ENCODE measurements at places on chromosomes 16 and 17. TPM values are rescaled to one million over a fixed set of nuclear protein-coding genes. Genes with fewer than 3 reads are reported as not detected.
A peak's percentile ranks its signal among the peaks of the same experiment; 100 is the strongest.

DNA sequence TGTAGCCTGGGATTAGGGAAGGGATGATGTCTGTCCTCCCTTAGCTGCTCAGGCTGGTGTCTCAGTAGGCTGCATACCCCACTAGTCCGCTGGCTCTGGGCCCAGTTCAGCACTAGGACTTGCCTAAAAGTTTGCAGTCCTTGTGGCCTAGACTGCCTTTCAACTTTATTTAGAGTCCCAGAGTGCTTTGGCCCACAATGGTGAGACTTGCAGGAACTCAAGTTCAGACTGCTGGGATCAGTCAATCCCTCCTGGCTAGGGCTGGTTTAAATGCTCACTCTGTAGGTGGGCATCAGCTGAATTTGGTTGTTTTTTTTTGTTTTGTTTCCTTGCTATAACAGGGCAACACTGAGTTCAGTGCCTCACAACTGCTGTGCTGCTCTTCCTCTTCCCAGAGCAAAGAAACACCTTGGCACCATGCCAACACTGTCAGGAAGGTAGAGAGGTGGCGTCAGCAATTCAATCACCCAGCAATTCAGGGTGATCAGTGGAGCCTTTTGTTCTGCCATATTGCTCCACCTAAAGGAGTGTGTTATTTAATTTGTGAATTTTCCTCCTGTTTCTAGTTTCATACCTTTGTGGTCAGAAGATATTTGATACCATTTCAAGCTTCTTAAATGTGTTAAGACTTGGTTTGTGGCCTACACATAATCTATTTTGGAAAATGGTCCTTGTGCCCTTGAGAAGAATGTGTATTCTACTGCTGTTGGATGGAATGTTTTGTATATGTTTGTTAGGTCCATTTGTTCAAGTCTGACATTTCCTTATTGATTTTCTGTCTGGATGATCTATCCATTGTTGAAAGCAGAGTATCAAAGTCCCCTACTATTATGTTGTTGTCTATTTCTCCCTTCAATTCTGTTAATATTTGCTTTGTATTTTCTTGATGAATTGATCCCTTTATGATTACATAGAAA lies 284.0 kb upstream of the PMFBP1 start:
- peak; percentile 71 for DNase-seq

- DNase-seq: no peak
Observed at GRCh38 chr17:65147955-65148354, 10.8 kb downstream of the RGS9 start.

- no peak for DNase-seq
Observed at GRCh38 chr16:4505356-4506147, 29.4 kb downstream of the HMOX2 start.

DNA sequence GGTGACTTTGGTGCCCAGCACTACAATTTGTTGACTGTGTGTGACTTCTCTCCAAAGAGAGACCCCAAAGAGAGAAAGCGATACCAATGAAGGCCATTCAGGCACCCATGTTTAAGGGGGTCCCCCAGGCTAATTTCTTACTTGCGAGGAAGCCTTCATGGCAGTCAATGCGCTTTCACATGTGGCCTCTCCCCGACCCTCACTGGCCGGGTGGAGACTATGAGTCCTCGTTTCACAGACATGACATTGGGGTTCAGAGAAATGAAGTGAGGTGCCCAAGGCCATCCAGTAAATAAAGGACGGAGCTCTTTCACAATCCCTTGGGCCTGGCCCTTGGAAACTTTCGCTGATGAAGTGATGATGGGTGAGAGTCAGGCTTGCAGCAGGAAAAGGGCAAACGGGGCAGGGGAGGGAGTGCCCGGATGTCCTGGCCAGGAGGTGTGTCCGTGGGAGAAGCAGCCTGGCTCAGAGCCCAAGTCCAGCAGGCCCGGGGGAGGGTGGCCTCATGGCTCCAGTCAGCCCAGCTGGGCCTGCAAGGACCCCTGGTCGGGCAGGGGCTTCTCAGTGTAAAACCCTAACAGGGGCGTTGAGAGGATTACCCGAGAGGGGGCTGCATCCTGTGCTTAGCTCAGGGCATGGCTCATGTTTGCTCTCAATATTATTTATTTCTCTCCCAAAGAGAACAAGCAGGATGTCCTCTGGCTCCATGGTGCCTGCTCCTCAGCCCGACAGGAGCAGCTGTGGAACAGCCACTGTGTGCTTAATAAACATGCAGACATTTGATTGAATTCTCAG lies 14.7 kb downstream of the TBX2 start:
- DNase-seq: peak; percentile 29

GRCh38 chr17:44002141-44002848 lies 2.1 kb upstream of the NAGS start:
- DNase-seq: no peak

DNA sequence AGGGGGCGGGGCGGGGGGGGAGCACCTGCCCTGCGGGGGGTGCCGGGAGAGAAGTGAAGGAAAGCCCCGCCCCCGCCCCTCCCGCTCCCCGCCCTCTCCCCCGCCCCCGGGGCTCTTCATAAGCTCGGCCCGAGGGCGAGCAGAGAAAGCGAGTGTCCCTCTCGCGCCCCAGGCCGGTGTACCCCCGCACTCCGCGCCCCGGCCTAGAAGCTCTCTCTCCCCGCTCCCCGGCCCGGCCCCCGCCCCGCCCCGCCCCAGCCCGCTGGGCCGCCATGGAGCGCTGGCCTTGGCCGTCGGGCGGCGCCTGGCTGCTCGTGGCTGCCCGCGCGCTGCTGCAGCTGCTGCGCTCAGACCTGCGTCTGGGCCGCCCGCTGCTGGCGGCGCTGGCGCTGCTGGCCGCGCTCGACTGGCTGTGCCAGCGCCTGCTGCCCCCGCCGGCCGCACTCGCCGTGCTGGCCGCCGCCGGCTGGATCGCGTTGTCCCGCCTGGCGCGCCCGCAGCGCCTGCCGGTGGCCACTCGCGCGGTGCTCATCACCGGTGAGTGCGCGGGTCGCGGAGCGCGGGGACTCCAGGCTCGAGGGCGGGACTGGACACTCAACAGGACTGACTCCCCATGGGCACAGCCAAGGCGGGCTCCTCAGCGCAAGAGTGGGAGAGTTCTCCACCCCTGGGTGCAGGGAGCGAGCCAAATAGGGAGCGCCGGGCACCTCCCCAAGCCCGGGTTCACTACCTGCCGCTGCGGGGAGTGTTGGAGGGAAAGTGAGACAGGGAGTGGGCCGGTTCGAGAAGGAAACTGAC lies at the start of gene HSD11B2:
TSS of gene HSD11B2 (plus strand) at position 145 of the 798 bp plus-strand sequence. CDS start at position 273, 128 bp downstream.
- peak; percentile 87 for DNase-seq

- peak; percentile 89 for DNase-seq
Observed at GRCh38 chr16:89556750-89557689, 3.5 kb upstream of the RPL13 start.

GRCh38 chr16:20610892-20611349 lies 34.8 kb upstream of the ACSM2B start:
- no peak for DNase-seq

DNA sequence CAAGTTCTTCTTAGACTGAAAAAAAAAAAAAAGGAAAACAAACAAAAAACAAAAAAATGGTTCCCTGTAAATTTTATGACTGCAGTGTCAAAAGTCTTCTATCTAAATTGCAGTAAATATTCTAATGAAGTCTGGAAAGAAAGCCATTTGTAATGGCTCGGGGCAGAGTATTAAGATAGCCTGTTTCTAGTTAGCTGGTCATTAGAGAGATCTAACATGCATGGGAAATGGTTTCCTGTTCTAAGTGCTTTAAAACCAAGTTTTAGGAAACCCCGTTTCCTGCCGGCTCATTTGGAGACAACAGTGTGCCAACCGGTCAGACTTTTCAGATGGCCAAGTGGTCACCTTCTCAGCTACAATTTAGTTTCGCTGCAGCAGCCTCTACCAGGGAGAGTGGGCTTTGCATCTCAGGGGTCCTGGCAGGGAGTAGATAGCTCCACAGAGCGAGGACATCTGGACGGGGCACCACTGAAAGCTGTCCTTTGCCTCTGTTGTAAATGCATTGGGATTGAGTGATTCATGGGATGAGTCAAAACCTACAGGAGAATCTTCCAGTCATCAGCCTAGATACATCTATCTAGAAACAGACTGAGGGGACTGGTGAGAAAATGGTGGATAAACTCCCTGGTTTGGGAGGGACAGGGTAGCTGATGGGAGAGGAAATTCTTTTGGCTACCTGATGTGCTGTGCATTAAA lies 473.2 kb upstream of the SALL1 start:
- DNase-seq: no peak

DNA sequence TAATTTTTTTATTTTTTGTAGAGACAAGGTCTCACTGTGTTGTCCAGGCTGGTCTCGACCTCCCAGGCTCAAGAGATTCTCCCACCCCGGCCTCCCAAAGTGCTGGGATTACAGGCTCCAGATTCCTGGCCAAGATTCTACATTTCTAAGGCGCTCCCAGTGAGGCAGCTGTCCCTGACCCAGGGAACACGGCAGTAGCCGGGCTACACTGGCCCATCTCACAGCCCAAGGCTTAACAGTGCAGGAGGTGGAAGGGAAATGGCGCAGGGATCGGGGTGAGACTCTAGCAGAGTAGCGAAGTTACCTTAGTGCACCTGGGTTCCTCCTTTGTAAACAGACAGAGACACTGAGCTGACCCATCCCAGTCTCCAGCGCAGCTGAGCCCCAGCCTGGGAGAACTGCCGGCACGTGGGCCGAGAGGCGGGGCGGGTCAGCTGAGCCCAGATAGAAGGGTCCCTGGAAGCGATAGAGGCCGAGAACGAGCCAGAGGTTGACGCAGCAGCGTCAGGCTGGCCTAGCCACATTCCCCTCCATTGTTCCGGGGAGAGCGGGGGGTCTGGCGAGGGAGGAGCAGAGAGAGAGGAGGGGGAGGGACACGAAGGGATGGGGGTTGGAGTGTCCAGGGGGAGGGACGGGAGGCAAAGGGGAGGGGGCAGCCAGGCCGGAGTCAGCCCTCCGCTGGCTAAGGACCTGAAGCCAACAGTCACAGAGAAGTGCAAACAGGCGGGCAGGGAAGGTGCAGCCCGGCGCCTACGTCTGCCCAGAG lies 2.5 kb downstream of the CARHSP1 start:
- peak; percentile 69 for DNase-seq

- no peak for DNase-seq
Observed at GRCh38 chr16:28846933-28847273, 755 bp upstream of the TUFM start.

GRCh38 chr16:154217-155030 lies 2.0 kb downstream of the HBZ start:
- DNase-seq: no peak

GRCh38 chr17:12415031-12415430 lies 250.7 kb upstream of the MYOCD start:
- DNase-seq: no peak

GRCh38 chr17:31499771-31500554 lies 108.5 kb downstream of the RAB11FIP4 start:
- DNase-seq: no peak

- no peak for DNase-seq
Observed at GRCh38 chr16:78183437-78184237, 84.2 kb downstream of the WWOX start.

DNA sequence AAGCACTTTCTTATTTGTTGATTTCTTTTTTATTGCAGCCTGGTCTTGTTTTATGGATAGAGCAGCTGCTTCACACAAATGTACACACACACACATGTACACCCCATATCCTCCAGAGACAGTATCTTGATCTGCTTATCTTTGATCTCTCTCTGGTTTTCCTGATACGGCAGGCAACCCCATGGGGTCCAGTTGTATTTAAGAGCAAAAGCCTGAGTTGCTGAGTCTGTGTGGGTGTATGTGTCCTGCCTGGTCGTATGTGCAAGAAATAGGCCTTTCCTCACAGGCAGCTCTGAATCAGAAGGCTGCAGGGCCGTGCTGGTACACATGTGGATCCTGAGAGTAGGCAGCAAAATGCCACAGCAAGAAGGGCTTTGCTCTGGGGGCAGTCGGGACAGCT lies 14.6 kb upstream of the LGALS9 start:
- no peak for DNase-seq

DNA sequence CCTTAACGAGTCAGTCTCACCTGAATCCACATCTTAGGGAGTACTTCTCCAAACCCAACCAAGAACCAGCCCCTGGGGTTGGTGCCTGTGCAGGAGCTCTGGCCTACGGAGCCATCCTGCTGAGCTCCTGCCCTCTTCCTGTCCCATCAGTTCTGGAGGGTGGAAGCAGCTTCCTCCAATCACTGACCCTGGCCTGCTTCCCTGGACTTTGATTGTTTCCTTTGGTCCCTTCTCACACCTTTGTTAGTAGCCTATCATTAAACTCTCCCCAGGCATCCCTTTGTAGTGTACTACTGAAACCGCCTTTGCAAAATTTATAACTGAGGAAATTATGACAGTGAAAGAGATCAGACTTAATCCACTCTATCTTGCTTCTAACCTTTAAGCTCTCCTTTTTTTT lies 21.1 kb upstream of the C16orf87 start:
- DNase-seq: no peak

DNA sequence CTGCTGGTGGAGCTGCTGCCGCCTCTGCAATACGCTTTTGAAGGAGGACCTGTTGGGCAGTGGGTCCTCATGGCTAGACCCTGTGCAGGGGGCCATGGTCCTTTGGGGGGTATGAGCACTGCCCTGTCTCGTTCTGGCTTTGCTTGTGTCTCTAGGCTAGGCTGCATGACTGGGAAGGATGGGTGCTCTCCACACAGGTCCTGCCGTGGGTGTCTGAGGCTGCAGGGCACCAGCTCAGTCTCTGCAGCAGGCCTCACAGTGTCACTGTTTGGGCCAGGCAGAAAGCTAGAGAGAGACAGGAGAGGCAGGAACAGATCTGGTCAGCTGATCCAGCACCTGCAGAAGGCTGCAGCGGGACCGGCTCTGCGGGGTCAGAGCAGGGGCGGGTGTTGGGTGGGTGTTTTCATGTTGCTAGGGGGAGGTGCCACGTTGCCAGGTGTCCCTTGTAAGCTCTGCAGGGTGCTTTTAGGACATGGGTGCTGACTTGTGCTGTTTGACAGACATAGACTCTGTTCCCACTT lies 111.4 kb downstream of the SNX29 start:
- DNase-seq: no peak

DNA sequence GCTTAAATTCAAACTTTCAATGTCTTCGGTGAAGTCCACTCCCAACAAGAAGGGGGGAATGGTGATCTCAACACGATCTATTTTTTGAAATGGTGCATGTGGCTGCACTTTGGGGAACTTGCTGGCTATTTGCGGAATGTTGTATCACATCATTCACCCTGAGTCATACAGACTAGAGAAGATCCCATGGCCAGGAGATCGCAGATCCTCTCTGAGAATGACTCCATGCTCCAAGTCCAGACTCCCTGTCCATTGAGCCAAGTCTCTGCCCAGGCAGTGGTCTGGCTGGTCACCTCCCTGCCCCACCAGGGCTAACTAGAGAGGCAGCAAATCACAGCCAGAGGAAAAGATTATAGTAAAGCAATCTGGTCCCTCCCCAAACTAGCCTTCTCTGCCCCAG lies 120.6 kb downstream of the XYLT1 start:
- DNase-seq: no peak

- no peak for DNase-seq
Observed at GRCh38 chr16:56269811-56270684, 78.8 kb downstream of the GNAO1 start.

Gene TEKT3
- total RNA-seq: 0.45 TPM

Gene KRTAP16-1
- not detected for total RNA-seq

Gene GRAP
- 1.1 TPM for total RNA-seq

Gene CCL18
- total RNA-seq: 0.54 TPM

Gene FBXW10B
- 0.42 TPM for total RNA-seq

Gene TMEM94
- total RNA-seq: 95.7 TPM

Gene KIF19
- 2.6 TPM for total RNA-seq

Gene OR3A2
- total RNA-seq: not detected
